ENCODE measurements at places on chromosomes 4 and X.

DNA sequence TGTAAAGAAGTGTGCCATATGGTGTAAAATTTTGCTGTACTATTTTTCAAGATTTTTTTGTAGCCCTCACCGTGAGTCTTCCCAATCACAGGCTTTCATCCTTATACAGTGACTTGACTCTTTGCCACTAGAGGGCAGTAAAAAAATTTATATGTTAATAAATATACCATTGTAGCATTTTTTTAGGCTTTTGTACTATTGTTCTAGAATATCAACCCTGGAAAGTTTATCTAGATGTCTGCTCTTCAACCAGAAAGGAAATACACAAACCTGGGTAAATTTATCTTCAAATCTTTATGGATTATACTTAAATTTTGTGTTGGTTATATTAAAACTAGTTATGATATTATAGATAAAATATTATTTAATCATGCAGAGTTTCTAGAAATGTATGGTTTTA is 235.3 kb downstream of the TENM3 start:
- no peak for DNase-seq

GRCh38 chr4:97013711-97014110 is 1129.6 kb downstream of the STPG2 start:
- no peak for DNase-seq

GRCh38 chr4:86816501-86817273 is 32.5 kb downstream of the SLC10A6 start:
- DNase-seq: no peak

DNA sequence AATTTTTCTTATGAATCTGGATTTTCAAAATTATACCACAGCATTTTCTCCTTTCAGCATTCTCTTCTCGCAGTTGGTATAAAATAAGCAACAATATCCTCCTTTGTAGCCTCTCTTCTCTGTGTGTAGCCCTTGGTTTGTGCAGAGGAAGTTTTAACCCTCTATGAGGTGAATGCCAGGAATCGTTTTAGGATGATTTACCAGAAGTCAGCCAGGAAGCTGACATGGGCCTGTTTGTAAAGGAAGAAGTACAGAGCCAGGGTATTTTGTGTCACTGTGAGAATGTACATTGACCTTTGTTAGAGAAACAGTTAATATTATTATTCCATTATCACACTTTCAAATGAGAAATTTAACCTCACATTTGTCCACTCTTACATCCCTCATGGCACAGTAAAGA is 88.9 kb upstream of the RPL34 start:
- no peak for DNase-seq

GRCh38 chr4:181601103-181601502 is 642.1 kb upstream of the TENM3 start:
- no peak for DNase-seq

- DNase-seq: no peak
Observed at GRCh38 chr4:152920768-152921167, 15.4 kb upstream of the FHDC1 start.

DNA sequence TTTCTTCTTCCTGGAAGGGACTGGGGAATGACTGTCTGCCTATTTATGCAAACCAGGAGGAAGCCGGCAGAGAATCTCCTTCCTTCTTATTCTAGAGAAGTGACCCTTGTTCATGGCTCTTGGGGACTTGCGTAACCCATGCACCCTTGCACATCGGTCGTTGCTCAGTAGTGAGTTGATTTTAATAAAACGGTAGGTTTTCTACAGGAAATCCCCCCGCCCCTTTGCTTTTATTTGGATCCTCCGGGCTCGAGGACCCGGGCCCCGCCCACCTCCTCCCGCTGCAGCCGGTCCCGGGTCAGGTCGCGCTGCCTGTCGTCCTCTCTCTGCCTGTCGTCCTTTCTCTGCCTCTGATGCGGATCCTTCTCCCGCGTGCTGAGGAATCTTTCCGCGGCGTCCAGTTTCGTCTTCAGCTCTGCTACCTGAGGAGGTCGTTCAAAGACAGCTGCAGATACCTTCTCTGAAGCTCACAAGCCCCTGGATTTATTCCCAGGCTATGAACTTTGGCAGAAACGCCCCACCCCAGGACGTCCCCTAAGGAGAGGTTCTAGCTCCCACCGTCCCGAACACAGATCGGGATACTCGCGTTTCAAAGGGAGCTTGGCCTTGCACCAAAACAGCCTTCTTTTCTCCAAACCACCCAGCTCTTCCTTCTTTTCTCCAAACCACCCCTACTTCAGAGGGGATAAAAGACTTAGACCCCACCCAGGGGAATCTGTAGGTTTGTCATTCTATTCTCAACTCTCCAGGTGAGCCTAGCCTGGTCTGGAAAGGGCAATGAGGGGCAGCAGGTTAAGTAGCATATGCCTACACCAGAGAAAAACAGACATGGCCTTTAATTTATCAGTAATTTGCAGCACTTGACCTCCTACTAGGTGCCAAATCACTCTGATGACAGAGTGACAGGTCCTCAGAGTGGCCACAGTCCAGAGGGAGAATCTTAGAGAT is 7.0 kb downstream of the TNIP3 start:
- peak; percentile 7 for DNase-seq

- DNase-seq: no peak
Observed at GRCh38 chr4:30525662-30526315, 194.4 kb upstream of the PCDH7 start.

GRCh38 chr4:93878566-93878965 is 50.0 kb downstream of the ATOH1 start:
- DNase-seq: no peak

DNA sequence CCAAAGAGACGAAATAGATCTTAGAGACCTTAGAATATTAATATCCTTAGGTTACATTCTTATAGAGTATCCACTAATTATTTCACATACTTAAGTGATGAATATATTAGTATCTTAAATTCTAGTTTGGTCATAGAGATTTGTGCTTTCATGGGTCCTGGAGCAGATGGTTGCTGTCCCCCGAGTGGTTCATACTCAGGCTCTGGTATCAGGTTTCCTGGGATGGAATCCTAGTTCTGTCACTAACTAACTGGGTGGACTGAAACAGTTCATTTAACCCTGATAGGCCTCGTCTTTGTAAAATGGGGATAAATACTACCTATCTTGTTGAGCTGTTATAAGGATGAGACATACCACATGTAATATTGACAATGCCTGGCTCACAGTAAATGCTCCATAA is 264.6 kb downstream of the TENM3 start:
- DNase-seq: no peak

GRCh38 chr4:63105839-63106238 is 1303.4 kb downstream of the TECRL start:
- DNase-seq: no peak

GRCh38 chr4:174828845-174829701 is at the start of gene GLRA3:
TSS of gene GLRA3 (minus strand) at chr4:174829247. CDS start at chr4:174828811, 436 bp downstream.
- no peak for DNase-seq

DNA sequence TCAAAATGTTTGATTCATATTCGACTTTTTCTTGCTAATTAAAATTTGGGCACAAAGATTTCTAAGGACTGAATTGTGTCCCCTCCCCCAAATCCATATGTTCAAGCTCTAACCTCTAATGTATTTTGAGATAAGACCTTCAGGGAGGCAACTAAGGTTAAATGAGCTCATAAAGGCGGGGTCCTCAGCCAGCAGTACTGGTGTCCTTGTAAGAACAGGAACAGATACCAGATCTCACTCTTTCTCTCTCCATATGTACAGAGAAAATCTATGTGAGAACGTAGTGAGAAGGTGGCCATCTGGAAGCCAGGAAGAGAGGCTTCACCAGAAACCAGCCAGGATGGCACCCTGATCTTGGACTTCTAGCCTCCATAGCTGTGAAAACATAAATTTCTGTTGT is 116.9 kb downstream of the VEGFC start:
- no peak for DNase-seq

- no peak for DNase-seq
Observed at GRCh38 chr4:1771555-1772305, 21.4 kb upstream of the FGFR3 start.

DNA sequence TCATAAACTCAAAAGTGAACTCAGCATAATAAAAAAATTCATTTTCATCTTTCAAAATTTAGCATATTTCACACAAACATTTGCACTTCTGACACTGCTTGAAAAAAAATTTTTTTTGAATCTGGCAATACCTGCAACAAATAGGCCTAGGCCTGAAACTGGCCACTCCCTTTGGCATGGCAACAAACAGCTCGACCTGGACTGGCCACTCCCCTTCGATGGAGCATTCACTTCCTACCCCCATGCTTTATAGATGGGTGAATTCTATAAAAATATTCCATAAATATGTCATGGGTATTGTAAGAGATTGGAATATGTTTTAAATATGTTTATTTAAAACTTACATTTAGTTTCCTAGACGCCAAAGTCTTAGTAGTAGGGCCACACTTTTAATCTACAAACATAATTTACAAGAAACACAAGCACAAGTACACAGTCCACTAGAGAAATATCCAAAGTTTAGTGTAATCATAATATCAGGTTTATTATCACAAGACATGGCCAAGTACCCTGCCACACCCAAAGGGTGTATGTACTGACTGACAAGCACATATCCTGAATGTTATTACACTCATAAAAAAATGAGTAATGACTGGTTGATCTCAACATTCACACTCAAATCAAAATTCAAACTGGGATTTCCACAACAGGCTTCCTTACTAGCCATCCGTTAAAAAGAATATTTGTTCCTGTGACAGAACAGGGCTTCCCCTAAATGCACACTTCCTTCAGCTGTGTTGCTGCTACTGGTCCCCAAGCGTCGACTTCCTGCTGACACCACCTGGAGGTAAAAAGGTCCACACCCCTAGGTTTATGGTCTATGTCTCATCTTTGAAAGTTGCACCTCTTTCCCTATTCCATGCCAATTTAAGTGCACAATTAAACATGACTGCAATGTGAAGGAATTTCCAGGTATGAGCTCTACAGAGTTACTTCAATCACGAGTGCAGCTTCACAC is 271.5 kb downstream of the NR3C2 start:
- DNase-seq: no peak

- DNase-seq: no peak
Observed at GRCh38 chrX:41022566-41022965, 62.7 kb upstream of the USP9X start.

GRCh38 chr4:2049381-2049780 is 9.7 kb upstream of the NAT8L start:
- DNase-seq: no peak

GRCh38 chrX:133190877-133191738 is 27.0 kb downstream of the TFDP3 start:
- no peak for DNase-seq

GRCh38 chrX:115344885-115345614 is 55.5 kb downstream of the LUZP4 start:
- DNase-seq: no peak

- no peak for DNase-seq
Observed at GRCh38 chrX:67435536-67435935, 108.3 kb upstream of the AR start.

DNA sequence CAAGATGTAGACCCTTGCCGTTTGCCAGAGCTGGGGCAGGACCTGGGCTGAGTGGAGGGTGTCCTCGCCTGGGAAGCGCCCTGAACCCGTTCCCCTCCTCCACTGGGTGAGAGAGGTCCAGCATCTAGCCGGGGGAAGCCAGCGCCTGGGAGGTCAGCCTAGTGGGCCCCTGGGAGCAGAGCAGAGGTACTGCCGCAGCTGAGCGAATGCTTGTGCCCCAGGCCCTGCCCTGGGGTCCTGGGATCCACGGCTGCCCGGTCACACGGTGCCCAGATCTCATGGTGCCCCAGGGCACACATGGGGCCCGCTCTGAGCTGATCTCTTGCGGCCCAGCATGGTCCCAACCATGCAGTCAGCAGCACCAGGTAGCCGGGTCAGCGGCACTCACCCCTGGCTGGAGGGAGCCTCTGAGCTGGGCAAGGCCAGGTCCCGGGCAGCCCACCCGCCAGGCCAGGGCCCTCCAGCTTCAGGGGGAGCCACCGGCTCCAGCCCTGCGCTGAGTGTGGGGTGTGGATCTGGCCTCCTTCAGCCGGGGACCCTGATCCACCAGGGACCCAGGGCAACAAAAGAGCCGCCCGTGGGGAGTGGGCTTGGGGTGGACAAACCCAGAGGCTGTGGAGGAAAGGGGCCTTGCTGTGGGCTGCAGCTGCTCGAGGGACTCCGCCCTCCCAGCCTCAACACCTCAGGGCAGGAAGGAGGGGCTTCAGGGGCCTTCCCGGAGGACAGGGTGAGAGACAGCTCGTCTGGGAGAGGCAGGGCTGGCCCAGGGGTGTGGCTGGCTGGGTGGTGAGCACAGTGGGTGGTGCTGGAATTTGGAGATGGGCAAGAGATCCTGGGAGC is 4.1 kb upstream of the CPLX1 start:
- no peak for DNase-seq

GRCh38 chr4:11799196-11799595 is 370.5 kb upstream of the HS3ST1 start:
- DNase-seq: no peak

- no peak for DNase-seq
Observed at GRCh38 chr4:82680834-82681233, 117.8 kb downstream of the SCD5 start.

DNA sequence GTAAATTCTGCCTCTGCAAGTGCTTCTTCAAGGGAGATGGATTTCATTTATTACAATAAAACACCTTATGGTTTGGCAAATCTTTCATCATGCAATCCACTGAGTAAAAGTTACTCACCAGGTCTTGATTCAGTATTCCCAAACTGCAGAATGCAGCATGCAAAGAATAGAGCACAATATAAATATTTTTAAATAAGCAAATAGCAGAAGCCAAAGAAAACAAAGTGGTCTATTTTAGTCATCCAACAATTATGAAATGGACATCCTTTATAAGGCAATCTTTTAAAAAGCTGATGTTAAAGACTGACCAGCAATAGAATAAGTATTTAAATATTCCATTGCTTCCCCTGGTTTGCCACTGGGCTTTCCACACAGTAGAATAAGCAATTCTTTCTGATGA is 59.5 kb downstream of the SLC39A8 start:
- DNase-seq: no peak

GRCh38 chrX:136523770-136524169 is 8.2 kb upstream of the VGLL1 start:
- DNase-seq: no peak

DNA sequence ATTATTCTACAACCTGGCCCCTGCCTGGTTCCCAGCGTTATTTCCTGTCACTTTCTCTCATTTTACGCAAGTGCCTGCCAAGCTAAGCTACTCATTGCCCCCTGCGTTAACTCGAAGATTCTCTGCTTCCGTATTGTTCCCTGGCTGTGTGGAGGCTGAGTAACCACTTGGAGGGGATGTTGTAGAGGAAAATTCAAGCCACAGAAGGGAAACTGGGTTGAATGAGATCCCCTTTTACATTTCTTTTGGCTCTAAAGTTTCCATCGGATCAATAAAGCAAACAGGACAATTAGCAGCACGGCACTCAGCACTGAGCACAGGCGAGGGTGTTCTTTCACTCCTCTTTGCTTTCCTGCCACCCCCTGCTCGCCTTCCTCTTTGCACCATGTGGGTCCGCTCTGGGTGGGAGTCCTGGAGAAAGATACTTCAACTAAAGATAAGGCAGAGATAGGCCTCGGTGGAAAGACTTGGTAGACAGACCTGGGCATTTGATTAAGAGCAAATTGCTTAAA is 4.2 kb upstream of the TMSB4X start:
- DNase-seq: no peak

- DNase-seq: no peak
Observed at GRCh38 chrX:103155201-103155600, 59.7 kb upstream of the BEX4 start.

Data from activated T-cell treated with anti-CD3 and anti-CD28 coated beads for 48 hours (primary cell).